ENCODE measurements at places on chromosomes 1 and 21. TPM values are rescaled to one million over a fixed set of nuclear protein-coding genes. Genes with fewer than 3 reads are reported as not detected.

- peaks cover 3% of the 10 kb centered on the region for H3K4me1 ChIP-seq
- DNase-seq = no peak
- no peak overlapping the region for H3K27ac ChIP-seq
- no peak overlapping the region for H3K4me3 ChIP-seq
These were observed 72.7 kb downstream of the SMYD3 start for GRCh38 chr1:246434335-246434734.

GRCh38 chr1:53585129-53585528, 125.9 kb downstream of the DMRTB1 start:
- no peak overlapping the region for H3K4me3 ChIP-seq
- no peaks in the 10 kb centered on the region for H3K36me3 ChIP-seq
- H3K27ac ChIP-seq = no peak overlapping the region
- peaks cover 4% of the 10 kb centered on the region for H3K4me1 ChIP-seq
- H3K27me3 ChIP-seq = peaks cover 2% of the 10 kb centered on the region

DNA sequence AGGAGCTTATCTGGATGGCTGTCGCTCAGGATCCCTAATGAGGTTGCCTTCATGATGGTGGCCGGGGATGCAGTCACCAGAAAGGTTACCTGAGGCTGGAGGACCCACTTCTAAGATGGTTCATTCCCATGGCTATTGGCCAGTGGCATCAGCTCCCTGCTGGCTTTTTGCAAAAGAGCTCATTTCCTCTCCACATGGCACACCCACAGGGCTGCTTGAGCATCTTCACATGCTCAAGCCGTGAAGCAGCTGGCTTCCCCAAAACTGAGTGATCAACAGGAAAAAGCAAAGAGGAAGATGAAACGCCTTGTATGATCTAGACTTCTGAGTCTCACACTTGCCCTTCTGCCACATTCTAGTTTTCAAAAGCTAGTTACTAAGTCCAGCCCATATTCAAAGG, 124.6 kb upstream of the CXADR start:
- no peak overlapping the region for H3K27ac ChIP-seq
- no peak overlapping the region for H3K4me3 ChIP-seq
- no peaks in the 10 kb centered on the region for H3K27me3 ChIP-seq
- no peak for DNase-seq
- no peaks in the 10 kb centered on the region for H3K36me3 ChIP-seq

DNA sequence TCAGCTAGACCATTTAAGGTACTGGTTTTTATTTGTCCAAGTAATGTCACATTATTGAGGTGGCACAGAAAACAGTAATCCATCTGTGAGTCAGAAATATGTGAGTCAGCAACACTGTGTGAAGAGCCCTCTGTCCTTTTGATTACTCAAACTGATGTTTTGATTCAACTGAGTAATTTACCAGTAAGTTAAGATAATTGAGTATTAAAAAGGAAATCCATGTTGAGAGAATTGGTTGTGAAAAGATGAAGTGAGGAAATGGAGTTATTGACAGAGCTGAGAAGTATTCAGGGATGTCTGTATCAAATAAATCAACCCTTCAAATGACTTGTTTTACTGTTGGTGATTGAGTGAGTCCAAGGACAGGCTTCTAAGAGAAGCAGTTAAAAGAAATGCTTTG, 302.7 kb upstream of the SGIP1 start:
- no peak overlapping the region for H3K27ac ChIP-seq
- H3K27me3 ChIP-seq = no peaks in the 10 kb centered on the region
- no peaks in the 10 kb centered on the region for H3K36me3 ChIP-seq
- H3K4me1 ChIP-seq = no peaks in the 10 kb centered on the region
- DNase-seq = peak; percentile 52

DNA sequence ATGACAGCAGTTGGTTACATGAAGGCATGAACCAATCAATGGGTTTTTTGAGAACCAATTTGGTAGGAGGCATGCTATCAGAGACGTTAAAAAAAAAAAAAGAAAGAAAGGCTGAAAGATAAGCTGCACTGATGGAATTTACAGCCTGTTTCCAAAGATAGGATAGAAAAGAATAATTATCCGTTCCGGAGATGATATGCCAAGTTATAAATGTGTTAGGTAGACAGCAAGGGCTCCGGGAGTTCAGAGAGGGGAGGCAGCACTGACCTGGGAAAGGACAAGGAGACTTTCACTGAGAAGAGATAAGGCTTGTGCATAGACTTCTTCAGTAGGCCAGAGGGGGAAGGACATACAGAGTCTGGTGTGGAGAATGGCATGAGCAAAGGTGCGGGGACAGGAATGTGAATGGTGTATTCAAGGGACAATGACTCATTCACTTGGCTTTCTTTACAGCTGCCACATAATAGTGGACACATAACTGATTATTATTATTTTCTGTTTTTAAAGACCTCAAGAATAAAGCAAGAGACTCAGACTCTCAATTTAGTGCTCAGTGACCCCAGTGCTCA, 24.8 kb upstream of the ACBD6 start:
- H3K4me3 ChIP-seq = no peak overlapping the region
- peaks cover 19% of the 10 kb centered on the region for H3K4me1 ChIP-seq
- no peaks in the 10 kb centered on the region for H3K36me3 ChIP-seq
- H3K27me3 ChIP-seq = no peaks in the 10 kb centered on the region

- H3K36me3 ChIP-seq = no peaks in the 10 kb centered on the region
- H3K4me1 ChIP-seq = no peaks in the 10 kb centered on the region
- no peak overlapping the region for H3K27ac ChIP-seq
- H3K27me3 ChIP-seq = peaks cover 38% of the 10 kb centered on the region
- peak; percentile 18 for DNase-seq
These were observed 14.2 kb upstream of the AMIGO1 start for GRCh38 chr1:109523706-109524105.

GRCh38 chr1:21725748-21726392, 56.7 kb upstream of the RAP1GAP start:
- no peak for DNase-seq
- peaks cover 29% of the 10 kb centered on the region for H3K36me3 ChIP-seq
- H3K27ac ChIP-seq = peak overlapping the region; percentile 47
- H3K4me1 ChIP-seq = peaks cover 2% of the 10 kb centered on the region
- H3K4me3 ChIP-seq = no peak overlapping the region

GRCh38 chr1:237975903-237976302, 85.2 kb upstream of the ZP4 start:
- no peak for DNase-seq
- H3K4me1 ChIP-seq = no peaks in the 10 kb centered on the region
- H3K36me3 ChIP-seq = no peaks in the 10 kb centered on the region
- no peak overlapping the region for H3K27ac ChIP-seq
- H3K4me3 ChIP-seq = no peak overlapping the region
- H3K27me3 ChIP-seq = no peaks in the 10 kb centered on the region

GRCh38 chr21:44614161-44614631, 2.3 kb downstream of the KRTAP10-8 start:
- H3K27me3 ChIP-seq = peaks cover 3% of the 10 kb centered on the region
- no peak for DNase-seq
- H3K36me3 ChIP-seq = no peaks in the 10 kb centered on the region
- no peak overlapping the region for H3K4me3 ChIP-seq

DNA sequence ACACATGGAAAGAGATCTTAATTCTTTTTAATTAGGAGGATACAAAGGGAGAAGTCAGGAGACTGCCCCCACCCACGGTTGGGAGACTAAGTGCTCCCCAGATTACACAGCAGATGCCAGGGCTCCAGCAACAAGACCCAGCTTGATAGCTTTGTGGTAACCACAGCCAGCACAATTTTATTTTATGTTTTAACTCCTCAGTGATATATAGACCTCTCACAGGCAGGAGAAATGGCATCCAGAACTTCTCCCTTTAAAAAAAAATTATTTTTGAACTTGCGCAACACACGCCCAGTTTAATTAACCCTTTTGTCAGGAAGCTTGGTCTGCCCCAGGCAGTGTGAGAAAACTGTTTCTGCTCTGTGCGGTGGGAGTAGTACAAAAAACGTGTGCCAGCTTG, 62.6 kb upstream of the ACOT11 start:
- no peak for DNase-seq
- H3K27me3 ChIP-seq = no peaks in the 10 kb centered on the region
- no peak overlapping the region for H3K4me3 ChIP-seq
- H3K27ac ChIP-seq = no peak overlapping the region

DNA sequence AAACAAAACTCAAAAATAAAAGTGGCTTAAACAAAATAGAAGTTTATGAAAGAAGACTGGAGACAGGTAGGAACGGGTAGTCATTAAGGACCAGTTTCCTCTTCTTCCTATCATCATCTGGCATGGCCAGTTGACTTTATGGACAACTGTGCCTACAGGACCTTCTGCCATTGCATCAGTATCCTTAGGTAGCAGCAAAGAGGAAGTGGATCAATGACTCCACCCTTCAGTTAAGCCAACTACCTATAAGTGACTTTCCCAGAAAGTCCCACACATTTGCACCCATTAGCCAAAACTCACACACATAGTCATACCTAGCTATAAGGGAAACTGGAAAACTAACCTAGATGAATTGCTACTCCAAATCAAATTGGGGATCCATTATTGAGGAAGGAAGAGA, 51.7 kb downstream of the RASAL2 start:
- no peak for DNase-seq
- no peaks in the 10 kb centered on the region for H3K36me3 ChIP-seq
- H3K4me3 ChIP-seq = no peak overlapping the region
- H3K4me1 ChIP-seq = peaks cover 3% of the 10 kb centered on the region

Gene CNTN2
- 0.28 TPM for total RNA-seq
